ENCODE measurements at places on chromosomes 12 and 14.

- no peak for DNase-seq
Observed at GRCh38 chr12:122158700-122159285, 15.2 kb downstream of the IL31 start.

GRCh38 chr14:22819151-22819988, 4.1 kb upstream of the SLC7A7 start:
- DNase-seq = peak; percentile 80

GRCh38 chr12:95803817-95804216, 13.3 kb upstream of the NTN4 start:
- DNase-seq = no peak

DNA sequence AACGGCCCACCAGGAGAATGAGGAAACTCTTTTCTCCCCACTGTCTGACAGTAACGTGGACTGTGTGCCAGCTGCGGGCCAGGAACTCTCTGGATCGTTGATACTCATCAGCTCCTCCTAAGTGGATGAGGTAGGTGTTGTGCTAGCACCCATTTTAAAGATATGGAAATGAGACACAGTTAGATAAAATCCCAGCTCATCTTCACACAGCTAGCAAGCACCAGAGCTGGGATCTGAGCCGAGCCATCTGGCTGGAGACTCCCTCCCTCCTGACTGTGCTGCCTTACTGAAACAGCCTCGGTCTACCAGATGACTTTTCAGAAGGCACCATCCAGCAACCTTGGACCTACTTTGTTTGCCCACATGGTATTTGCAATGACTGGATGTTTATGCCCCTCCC, 49.2 kb downstream of the TMEM132D start:
- DNase-seq = no peak

DNA sequence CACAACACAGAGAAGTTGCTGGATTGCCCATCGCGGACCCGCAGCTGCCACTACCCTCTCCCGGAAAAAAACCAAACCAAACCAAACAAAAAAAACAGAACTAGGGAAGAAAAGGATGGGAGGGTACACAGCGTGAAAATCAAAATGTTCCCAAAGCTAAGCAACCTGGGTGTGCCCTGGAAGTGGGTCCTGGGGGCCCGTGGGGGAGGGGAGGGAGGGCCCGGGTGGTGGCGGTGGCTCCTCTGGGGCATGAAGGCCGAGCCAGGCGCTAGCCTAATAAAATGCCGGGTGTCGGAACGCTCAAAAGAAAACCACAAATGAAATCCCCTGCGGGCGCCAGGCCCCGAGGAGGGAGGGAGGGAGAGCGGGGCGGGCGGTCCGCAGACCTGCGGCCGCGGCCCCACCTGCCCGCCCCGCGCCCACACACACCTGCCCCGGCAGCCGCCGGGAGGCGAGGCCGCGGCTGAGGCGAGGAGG, 787 bp downstream of the HECTD4 start:
- DNase-seq = no peak

DNA sequence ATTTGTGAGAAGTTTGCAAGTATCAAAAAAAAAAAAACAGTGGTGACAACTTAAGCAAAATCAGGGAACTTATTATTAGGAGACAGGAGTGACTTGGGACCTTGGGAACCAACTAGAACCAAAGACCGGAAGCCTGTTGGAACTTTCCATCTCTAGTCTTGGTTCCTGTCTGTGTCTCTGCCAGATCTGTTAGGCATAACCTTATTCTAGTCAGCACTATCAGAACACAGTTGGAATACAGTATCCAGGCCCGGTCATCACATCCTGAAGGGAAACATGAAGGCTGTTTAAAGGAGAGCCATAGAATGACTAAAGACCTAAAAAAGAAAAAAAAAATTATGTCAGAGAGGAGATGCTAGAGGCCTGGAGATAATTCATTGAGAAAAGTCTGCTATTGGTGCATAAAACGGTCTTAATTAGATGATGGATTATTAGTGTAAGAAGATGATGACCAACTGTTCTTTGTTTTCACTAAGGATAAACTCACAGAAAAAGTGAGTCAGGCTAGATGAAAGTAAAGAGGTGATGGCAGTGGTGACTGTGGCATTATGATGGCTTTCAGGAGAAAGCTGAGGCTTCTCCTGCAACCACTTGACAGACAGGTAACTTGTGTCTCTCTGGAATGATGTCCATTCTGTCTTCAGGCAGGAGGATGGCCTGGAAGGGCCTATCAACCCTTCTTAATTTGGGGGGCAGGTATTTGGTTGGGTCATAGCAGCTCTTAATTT, 28.2 kb downstream of the DACT1 start:
- no peak for DNase-seq

GRCh38 chr12:132140918-132141841, 2.9 kb downstream of the DDX51 start:
- DNase-seq = no peak

- DNase-seq = no peak
Observed at GRCh38 chr14:53035336-53036210, 84.7 kb upstream of the FERMT2 start.

DNA sequence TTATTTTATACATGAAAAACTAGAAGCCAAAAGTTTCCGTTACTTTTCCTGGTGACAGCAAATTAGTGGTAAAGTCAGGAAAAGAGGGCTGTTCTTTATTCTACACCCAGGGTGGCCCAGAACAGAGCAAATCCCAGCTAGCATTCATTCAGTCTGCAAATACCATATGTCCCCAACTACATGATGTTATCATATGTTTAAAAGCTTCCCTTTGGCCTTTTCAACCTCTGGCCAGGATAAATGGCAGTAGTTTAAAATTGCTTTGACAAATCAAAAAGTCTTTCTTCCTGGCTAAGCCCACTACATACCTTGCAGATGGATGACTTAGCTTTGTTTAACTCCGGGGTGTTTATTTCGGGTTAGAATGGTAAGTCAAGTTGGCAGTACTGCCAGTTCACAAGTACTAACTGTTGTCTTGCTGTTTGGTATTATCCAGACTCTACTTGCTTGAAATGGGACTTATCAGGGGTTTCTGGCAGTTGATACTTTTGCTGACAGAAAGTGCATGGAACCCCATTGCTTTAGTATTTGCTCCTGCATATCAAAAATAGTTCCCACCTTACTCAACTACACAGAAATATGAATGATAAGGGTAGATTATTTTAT, 69.7 kb downstream of the PKP2 start:
- DNase-seq = no peak

GRCh38 chr14:83470466-83470865, 1936.8 kb upstream of the SEL1L start:
- DNase-seq = no peak

Measured in GM23338 (cell line).